ENCODE measurements at places on chromosomes 6 and 20. TPM values are rescaled to one million over a fixed set of nuclear protein-coding genes. Genes with fewer than 3 reads are reported as not detected.

Gene RNF144B
- 0.29 TPM for total RNA-seq

Gene PNPLA1
- 0.56 TPM for total RNA-seq

Gene KHDC1
- 11.4 TPM for total RNA-seq

Gene ID1
- 46.1 TPM for total RNA-seq

Gene PRRT1
- 4.6 TPM for total RNA-seq

Gene SIRPB1
- 1.0 TPM for total RNA-seq

Gene RHAG
- not detected for total RNA-seq

Gene GPLD1
- 5.6 TPM for total RNA-seq

Gene RIMS1
- not detected for total RNA-seq

Gene FAM83C
- 0.68 TPM for total RNA-seq

Gene DNMT3B
- total RNA-seq, result 1.4 TPM

Gene CLIC5
- 0.91 TPM for total RNA-seq

Gene GSTA2
- total RNA-seq, result not detected

Gene ZKSCAN3
- total RNA-seq, result 3.8 TPM

Gene TRIM10
- 0.08 TPM for total RNA-seq

Gene PGC
- total RNA-seq, result not detected

Gene NUDT3
- 36.1 TPM for total RNA-seq

Gene SPINT4
- total RNA-seq, result not detected

Gene WFDC12
- not detected for total RNA-seq

Gene NNAT
- total RNA-seq, result 453 TPM

Gene MAN1A1
- total RNA-seq, result 0.73 TPM

Gene SLC17A9
- total RNA-seq, result 0.13 TPM

Gene ALDH8A1
- total RNA-seq, result 3.7 TPM

Gene BEND3
- 6.1 TPM for total RNA-seq

Gene STX11
- 0.70 TPM for total RNA-seq

Gene NKX2-4
- not detected for total RNA-seq

Gene RGS17
- total RNA-seq, result 1.3 TPM

Gene CNPY3
- 36.4 TPM for total RNA-seq

Gene TMC2
- 0.63 TPM for total RNA-seq

Gene TUBB2B
- total RNA-seq, result 1,581 TPM

Gene BTN2A1
- total RNA-seq, result 18.9 TPM

Gene DACT2
- total RNA-seq, result 1.1 TPM

Gene SGK1
- 275 TPM for total RNA-seq

Gene SEMG1
- 0.31 TPM for total RNA-seq

Gene CENPW
- 2.8 TPM for total RNA-seq

Gene ENPP5
- 5.1 TPM for total RNA-seq

Gene SLC44A4
- 1.3 TPM for total RNA-seq

Gene NKAIN4
- 0.61 TPM for total RNA-seq

Gene SPACA1
- total RNA-seq, result not detected

Gene DPPA5
- total RNA-seq, result not detected

Gene MYH7B
- total RNA-seq, result 2.3 TPM

Gene KHDC1L
- not detected for total RNA-seq

Gene GGTLC1
- 0.34 TPM for total RNA-seq

Gene FAM83B
- not detected for total RNA-seq

Gene PLN
- 1.6 TPM for total RNA-seq

Gene FAM209B
- total RNA-seq, result not detected

Gene ANKRD66
- 0.24 TPM for total RNA-seq

Gene NKX2-2
- total RNA-seq, result not detected

Gene CTCFL
- 0.55 TPM for total RNA-seq

Gene SH3BGRL2
- 43.6 TPM for total RNA-seq

Gene PBOV1
- 0.93 TPM for total RNA-seq

Gene XKR7
- 12.3 TPM for total RNA-seq

Gene KIAA1586
- total RNA-seq, result 25.9 TPM

Gene LY6G6C
- 1.1 TPM for total RNA-seq

Gene CRISP2
- total RNA-seq, result not detected

Gene TMEM200A
- total RNA-seq, result 0.49 TPM

Gene RBM24
- total RNA-seq, result 1.9 TPM

Gene PRSS35
- total RNA-seq, result 4.4 TPM

Measured in motor neuron (in vitro differentiated cells).